Peyer's patch (tissue), 4 donors: ENCODE measurements at places on chromosomes 6 and 20. TPM values are rescaled to one million over a fixed set of nuclear protein-coding genes. Genes with fewer than 3 reads are reported as not detected.
A peak's percentile ranks its signal among the peaks of the same experiment; 100 is the strongest.

The C20orf144 gene
- not detected for total RNA-seq

The VGLL2 gene
- not detected for total RNA-seq

The BNIP5 gene
- total RNA-seq = 26.3 TPM

The CST5 gene
- total RNA-seq = not detected

The CLPSL2 gene
- not detected for total RNA-seq

The TREM2 gene
- total RNA-seq = 1.2 TPM

The SYTL3 gene
- total RNA-seq = 23.1 TPM

- DNase-seq = no peak
Observed at GRCh38 chr6:154592199-154592860, 81.8 kb upstream of the CNKSR3 start.

GRCh38 chr6:142225552-142225951, 76.3 kb upstream of the ADGRG6 start:
- no peak for DNase-seq

DNA sequence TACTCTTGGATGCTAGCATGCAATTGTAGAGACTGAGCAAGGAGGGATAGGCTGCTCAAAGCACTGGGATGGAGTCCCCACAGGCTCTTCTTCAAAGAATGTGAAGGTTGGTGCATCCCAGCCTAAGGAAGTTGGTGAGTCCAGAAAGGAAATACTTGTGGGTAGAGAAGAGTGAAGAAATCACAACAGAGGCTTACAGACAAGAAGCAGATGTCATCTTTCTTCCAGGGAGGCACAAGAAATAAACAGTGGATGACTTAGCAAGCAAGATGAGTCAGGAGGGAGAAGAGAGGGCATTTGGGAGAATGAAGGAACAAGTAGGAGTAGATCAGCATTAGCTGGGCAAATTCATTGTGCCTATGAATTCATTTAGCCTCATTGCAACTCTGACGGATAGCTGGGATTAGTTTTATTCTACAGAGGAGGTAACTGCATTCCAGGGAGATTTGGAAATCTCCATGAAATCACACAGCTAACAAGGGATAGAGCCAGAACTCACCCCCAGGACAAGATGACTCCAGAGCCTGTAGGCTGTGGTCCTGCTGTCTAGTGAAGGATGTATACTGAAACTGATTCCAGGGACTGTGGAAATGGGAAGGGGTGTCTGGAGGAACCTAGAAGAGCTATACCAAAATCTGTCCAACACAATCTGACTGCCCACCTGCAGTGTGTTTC, 125.8 kb upstream of the SPTLC3 start:
- DNase-seq = no peak

- DNase-seq = no peak
Observed at GRCh38 chr6:71982389-71982788, 96.0 kb downstream of the RIMS1 start.

GRCh38 chr6:135566311-135567068, 69.0 kb upstream of the AHI1 start:
- no peak for DNase-seq

DNA sequence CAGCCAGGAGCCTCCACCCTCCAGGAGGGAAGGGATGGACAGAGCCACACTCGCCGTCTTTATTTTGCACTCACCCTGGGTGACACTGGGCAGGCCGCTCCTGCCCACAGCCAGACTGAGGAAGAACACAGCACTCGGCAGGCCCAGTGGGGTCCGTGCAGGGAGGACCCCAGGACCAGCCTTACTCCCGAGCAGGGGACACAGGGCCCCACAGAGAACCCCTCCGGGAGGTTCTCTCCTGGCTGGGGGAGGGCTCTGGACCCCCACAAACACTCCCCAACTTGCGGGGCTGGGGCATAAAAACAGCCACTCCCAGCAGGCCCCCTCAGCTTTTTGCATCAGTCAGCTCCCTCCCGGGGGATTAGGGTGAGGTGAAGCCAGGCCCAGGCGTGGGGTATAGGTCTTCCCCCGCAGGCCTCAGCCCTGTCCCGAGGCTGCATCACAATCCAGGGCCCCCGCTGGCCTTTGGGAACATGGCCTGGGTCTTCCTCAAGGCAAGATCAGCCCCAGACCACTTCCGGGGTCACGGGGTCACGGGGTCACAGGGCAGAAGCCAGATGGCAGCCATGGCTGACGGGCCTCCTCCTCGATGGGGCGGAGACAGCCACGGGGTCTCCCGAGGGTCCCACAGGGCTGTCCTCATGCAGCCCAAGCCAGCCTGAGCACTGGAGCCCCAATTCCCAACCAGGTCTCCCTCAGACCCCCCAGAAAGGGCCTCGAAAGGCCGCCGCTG, 3.2 kb downstream of the TNFRSF6B start:
- DNase-seq = no peak

DNA sequence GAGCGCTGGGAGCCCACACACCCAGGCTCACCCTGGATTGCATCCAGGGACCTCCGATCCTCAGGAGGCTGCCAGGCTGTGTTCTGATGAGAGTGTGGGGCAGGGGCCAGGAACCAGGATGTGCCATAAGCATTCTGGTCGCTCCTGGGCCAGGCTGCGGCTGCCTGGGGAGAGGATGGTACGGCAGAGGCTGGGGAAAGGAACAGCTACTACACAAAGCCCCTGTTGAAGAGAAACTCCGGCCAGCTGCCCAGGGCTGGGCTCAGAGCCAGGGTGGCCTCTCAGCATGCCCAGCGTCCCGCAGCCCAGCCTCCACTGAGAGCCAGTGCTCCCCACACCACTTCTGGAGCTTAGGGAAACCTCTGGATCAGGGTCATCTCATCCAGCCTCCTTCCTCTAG, 21.7 kb upstream of the OCSTAMP start:
- no peak for DNase-seq

DNA sequence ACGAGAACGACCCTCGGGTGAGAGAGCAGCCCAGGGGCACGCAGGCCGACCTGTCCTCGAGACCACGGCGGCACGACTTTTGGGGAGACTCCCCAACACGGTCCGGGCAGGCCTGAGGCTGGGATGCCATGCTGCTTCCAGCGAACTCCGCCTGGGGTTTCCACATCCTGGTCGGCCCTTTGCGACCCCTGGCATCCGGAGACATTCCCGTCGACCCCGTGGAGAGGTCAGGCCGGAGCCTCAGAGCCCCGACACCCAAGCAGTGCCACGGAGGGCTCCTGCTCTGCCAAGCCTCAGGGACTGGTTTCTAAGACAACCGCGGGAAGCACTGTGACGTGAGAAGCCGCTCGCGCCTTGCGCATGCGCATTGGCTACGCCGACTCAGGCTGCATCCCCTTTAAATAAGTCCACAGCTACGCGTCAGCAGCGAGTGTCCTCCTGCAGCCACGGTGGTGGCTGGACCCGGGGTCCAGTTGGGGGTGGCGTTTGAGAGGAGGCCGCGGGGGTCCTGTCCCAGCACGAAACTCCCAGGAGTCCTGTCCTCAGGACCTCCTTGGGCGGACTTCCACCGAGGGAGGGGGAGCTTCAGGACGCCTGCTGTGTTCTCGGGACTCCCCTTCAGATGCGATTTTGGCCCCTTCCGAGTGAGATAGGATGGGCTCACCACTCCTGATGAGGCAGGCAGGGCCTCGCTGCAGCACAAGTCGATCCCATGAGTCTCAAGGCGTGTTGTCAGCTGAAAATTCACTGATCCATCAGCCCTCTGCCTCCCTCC, 1089.3 kb upstream of the DEFB115 start:
- peak; percentile 47 for DNase-seq

DNA sequence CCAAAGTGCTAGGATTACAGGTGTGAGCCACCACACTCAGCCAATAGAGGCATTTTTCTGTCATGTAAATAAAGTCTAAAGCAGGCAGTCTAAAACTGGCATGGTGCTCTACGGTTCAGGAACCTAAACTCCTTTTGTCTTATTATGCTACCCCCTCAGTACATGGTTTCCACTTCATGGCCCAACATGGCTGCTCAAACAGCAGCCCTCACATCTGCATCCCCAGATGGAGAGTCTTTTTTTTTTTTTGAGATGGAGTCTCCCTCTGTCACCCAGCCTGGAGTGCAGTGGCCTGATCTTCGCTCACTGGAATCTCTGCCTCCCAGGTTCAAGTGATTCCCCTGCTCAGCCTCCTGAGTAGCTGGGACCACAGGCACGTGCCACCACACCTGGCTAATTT, 38.3 kb downstream of the SLC52A3 start:
- no peak for DNase-seq

GRCh38 chr6:42251911-42252637, 34.4 kb upstream of the MRPS10 start:
- DNase-seq = peak; percentile 76
